Activated CD4-positive, alpha-beta T cell treated with anti-CD3 and anti-CD28 coated beads, Interleukin-2, amount 10 ng/mL, durations not matched to agents 7 days and 5 days (primary cell): ENCODE measurements at places on chromosomes 12 and 14.
A peak's percentile ranks its signal among the peaks of the same experiment; 100 is the strongest.

DNA sequence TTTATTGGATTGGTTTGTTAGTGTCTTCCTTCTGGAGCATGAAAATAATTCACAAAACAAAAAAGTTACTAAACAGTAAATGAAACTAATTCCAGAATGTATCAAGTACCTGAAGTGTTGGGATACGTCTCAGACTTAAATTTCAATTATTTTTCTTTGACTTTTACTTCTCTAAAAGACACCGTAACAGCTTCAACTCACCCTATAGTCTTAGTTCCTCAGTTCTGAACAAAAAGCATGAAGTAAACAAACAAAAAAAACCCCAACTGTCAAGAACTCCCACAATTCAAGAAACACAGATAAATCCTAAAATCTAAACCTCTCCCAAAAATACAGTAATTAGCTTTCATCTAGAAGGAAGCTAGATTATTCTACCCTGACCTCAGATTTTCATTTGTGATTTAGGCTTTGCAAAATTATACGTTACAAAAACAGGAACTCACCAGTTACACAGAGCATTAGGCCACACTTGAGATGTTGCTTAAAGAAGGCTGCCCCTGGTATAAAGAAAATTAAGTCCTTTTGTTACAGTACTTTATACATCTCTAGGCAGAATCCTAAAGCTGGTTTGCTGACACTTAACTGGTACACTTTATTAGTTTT is 10.2 kb downstream of the HEATR5A start:
- no peak for DNase-seq

DNA sequence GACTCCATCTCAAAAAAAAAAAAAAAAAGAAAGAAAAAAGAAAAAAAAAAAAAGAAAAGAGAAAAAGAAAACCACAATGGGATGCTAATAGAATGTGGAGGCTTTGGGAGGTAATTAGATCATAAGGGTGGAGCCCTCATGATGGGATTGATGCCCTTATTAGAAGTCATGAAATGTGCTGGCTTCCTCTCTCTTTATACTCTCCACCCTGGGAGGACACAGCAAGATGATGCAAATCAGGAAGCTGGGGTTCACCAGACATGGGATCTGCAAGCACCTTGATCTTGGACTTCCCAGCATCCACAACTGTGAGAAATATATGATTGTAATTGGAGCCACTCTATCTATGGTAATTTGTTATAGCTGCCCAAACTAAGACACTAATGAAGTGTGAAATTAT is 13.4 kb upstream of the DRAM1 start:
- no peak for DNase-seq

DNA sequence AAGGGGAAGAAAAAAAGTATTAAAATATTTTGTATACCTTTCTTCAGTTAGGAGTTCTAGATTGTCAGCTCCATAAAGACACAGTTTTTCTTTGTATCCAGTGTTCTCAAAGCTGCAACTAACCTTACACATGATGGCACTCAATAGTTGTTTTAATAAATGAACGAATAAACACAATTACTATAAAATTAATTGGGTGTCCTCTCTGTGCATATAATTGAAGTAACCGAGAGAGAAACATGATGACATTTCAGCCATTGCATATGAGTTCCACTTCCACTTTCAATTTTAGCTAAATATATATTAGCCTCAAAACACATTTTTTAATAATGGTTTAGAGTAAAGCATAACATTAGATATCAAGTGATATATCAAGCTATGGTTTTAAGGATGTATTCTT is 671.2 kb downstream of the LRFN5 start:
- DNase-seq = no peak

DNA sequence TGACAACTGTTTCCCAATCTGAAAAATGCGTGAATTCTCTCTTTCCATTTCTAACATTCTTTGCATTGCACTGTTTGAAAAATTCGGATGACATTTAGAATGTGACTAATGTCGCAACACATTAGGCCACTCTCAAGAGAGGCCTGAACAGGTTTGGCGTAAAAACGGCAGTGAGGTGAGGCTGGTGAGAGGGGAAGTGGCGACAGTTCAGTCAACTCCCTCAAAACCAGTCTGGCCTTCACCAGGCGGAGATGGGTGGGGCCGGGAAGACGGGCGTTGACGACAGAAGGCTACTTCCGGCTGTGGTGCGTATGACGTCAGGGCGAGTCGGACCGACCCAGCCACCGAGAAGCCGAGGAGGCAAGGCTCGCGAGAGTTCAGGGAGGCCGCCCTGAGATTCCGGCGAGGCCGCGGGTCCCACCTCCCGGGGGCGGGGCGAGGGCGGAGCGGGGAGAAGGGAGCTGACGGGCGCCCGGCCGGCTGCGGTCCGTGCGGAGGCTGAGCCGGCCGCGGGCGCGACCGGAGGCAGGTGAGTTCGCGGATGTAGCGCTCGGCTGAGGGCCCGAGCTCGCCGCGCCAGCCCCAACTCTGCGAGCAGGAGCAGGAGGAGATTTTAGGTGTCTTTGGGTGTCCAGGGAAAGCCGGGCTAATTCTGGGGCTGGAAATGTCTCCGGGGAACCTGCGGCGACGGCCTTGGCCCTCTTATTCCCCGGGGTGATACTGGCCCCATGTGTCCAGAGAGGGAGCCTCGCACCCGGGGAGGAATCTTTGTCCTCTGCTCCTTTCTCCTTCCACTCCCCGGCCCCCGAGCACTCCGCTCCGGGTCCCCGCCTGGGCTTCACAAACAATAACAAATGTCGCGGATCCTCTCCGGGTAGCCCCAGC is at the start of gene STK38L:
STK38L (plus strand) TSS at position 483 of the 885 bp plus-strand sequence. CDS start 53,435 bp downstream, outside the sequence.
- peak; percentile 96 for DNase-seq

DNA sequence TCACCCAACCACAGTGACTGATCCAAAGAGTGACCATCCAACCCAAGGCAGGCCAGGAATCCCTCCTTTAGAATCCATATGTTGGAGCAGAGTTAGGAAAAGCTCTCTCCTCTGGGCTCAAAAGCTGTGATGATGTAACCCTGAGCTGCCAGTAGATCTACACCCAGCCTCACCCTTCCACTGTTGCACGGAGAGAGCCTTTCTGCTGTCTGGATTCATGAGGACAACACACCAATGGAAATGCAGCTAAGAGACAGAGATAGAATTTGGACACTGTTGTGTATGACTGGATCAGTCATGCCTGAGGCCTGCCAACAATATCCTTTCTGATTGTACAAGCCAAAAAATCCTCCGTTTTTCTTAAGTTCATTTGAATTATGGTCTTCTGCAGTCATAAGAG is 4.4 kb upstream of the OR6J1 start:
- DNase-seq = no peak

- DNase-seq = no peak
Observed at GRCh38 chr14:95662376-95663186, 23.6 kb upstream of the TCL1B start.

- DNase-seq = no peak
Observed at GRCh38 chr12:69388371-69388770, 28.8 kb downstream of the YEATS4 start.

- DNase-seq = no peak
Observed at GRCh38 chr14:20866963-20867362, 24.2 kb upstream of the RNASE3 start.

DNA sequence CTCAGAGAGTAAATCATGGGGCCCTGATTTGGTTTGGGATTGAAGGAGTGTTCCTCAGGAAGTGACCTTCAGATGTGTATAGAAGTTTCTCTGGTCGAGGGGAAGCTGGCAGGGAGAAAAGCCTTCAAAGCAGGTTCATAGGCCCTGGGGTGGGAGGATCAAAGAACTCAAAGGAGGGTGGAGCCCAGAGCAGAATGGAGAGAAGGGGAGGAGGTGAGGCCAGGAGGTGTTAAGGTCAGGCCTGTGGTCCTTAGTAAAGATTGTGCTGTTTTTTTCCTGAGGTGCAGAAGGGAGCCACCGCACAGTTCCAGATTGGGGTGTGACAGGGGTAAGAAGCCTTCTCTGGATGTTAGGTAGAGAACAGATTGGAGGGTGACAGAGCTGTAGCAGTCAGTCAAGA is 9.7 kb upstream of the CFAP251 start:
- DNase-seq = no peak
